ENCODE measurements at places on chromosomes 7 and 10.
A peak's percentile ranks its signal among the peaks of the same experiment; 100 is the strongest.

DNA sequence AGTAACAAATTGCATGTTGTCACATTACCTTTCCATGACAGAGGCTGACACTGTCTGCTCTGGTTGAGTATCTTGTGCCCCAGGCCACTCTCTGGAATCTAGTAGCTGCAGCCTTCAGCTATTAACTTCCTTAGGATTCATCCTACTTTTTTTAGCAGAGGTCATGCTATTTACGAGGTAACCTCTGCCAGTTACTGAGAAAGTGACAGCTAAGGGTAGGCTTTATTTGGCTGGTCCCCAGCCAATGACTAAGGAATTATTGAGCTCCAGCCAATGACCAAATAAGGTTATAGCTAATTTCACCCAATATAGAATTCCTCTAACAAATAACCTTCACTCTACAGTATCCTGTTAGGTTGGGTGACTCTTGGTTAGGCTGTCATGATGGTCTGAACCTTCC is 1361.7 kb downstream of the XPNPEP1 start:
- DNase-seq = no peak

GRCh38 chr7:16929146-16929762 is 47.5 kb upstream of the AGR3 start:
- DNase-seq = no peak

DNA sequence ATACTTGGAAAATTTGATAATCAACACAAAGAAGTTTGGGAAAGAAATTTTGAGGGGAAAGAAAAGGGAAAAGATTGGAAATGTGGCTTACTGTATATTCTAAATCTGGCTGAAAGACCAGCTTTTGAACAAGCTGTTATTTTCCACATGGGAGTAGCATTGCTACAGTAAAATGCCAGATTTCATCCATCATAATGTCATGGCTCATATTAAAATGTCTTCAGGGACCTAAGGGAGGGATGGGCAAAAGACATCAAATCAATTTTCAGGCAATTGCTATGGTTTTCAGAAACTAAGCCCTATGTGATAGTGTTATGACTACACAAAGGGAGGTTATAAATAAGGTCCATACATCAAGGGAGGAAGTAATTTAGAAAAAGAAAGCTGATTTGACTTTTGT is 1116.9 kb upstream of the CELF2 start:
- DNase-seq = peak; percentile 8

DNA sequence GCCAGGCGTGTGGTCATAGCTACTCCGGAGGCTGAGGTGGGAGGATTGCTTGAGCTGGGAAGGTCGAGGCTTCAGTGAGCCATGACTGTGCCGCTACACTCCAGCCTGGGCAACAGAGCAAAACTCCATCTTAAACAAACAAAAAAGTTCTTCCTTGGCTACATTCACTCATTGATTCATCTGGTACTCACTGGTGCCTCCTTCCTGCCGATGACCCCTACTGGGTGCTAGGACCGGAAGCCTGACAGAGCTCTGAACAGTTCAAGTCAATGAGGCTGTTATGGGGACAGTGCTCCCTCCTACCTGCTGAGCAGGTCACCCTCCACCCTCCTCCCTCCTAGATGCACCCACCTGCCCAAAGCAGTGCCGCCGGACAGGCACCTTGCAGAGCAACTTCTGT is 4.9 kb downstream of the PCOLCE start:
- DNase-seq = no peak

GRCh38 chr7:149598721-149599308 is 101.2 kb upstream of the ZNF746 start:
- DNase-seq = no peak

DNA sequence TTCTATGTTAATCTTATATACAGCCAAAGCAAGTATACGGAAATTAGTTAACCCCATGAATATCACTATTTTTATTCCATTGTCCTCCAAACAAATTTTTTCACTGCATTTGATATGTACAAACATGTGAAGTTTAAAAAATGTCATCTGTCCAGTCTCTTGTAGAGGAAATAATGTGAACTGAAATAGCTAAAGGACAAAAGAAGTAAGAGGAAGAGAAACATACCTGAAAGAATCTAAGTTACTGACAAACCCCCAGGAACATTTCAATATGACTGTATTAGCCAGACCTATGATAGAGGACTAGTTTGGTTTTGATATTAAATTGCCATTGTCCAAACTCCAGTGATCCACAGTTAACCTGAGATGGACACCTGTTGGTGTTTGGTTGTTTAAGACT is 80.6 kb downstream of the NRCAM start:
- no peak for DNase-seq

All from urinary bladder (tissue), 4 donors.